ENCODE measurements at places on chromosomes 3 and 15.

GRCh38 chr15:70556779-70557178 lies 206.6 kb downstream of the UACA start:
- DNase-seq, result no peak

DNA sequence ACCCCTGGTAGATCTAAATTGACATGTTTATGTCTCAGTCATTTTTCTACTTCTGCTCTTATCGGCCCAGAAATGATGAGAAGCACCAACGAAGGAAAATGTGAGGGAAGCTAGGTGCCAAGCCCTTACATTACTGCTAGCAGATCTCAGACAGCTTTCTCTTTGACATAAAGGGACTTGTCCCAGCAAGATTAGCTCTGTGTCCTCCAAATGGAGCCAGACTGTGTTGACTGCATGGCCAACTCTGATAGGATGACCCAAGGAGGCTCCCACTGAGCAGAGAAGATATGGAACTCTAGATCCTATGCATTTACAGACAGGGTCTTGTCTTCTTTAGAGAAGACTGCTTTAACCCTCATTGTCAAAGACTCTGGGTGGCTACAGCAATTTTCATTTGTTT lies 2.8 kb upstream of the MCTP2 start:
- DNase-seq, result no peak

- no peak for DNase-seq
Observed at GRCh38 chr3:150096700-150097587, 126.2 kb upstream of the PFN2 start.

- no peak for DNase-seq
Observed at GRCh38 chr15:22845289-22845900, 6.9 kb downstream of the NIPA2 start.

DNA sequence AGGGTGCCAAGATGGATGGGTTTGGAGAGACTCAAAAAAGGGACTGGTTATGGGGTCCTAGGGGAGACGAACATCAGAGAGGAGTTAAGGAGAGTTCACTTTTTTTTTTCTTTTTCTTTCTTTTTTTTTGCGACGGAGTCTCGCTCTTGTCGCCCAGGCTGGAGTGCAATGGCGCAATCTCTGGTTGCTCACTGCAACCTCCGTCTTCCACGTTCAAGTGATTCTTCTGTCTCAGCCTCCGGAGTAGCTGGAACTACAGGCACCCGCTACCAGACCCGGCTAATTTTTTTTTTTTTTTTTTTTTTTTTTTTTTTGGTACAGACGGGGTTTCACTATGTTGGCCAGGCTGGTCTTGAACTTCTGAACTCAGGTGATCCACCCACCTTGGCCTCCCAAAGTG lies 1.2 kb downstream of the SPINT1 start:
- DNase-seq, result no peak

DNA sequence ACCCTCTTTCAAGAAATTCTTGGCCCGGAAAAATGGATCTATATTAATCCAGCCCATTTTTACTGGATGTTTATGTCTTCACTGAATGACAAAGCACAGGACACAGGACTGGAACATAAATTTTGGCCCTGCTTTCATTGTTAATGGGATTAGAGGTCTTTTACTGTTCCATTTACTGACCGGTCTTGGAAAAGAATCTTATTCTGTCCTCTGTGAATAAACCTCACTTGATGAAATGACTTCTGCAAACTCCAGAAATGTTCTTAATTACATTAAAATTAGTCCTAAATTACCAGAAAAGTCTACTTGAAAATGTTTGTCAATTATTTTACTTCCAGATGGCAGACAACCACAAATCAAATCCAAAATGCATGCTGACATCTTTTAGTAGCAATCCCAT lies 79.3 kb upstream of the SLC24A5 start:
- no peak for DNase-seq

GRCh38 chr3:122697952-122698620 lies 17.4 kb downstream of the PARP14 start:
- no peak for DNase-seq

GRCh38 chr3:23002836-23003732 lies 200.0 kb upstream of the UBE2E2 start:
- no peak for DNase-seq

DNA sequence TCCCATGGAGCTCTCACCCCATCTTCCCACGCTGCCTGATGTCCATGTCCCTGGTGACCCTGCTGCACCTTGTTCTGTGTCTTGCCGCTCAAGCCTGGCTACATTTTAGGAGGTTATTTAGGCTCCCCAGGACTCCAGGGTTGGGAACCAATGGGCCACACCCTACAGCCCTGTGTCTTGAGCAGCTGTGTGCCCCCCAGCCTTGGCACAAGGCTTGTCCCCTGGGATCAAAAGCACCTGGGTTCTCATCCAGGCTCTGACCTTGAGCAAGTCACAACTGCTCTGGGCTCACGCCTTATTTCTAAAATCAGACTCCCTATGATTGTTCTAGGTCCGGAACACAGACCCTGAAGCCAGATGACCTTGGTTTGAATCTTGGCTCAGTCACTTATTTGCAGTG lies 14.1 kb downstream of the SPSB4 start:
- DNase-seq, result no peak

GRCh38 chr15:22887157-22887951 lies 48.9 kb downstream of the NIPA2 start:
- no peak for DNase-seq

DNA sequence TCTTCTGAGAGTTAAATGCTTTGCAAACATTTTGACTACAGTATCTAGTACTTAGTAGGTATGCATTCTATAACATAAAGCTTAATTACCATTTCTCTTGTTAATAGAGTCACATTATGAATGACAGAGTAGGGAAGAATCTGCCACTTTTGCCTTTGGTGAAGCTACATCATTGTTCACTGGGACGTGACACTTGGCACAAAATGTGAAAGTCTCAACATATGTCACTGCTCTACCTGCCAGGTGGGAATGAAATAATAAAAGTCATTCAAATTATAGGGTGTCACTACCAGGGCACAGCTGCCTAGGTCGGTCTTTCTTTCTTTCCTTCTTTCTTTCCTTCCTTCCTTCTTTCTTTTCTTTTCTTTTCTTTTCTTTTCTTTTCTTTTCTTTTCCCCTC lies 17.6 kb downstream of the GPR87 start:
- DNase-seq, result no peak

- no peak for DNase-seq
Observed at GRCh38 chr3:145943952-145944351, 217.0 kb downstream of the PLOD2 start.

DNA sequence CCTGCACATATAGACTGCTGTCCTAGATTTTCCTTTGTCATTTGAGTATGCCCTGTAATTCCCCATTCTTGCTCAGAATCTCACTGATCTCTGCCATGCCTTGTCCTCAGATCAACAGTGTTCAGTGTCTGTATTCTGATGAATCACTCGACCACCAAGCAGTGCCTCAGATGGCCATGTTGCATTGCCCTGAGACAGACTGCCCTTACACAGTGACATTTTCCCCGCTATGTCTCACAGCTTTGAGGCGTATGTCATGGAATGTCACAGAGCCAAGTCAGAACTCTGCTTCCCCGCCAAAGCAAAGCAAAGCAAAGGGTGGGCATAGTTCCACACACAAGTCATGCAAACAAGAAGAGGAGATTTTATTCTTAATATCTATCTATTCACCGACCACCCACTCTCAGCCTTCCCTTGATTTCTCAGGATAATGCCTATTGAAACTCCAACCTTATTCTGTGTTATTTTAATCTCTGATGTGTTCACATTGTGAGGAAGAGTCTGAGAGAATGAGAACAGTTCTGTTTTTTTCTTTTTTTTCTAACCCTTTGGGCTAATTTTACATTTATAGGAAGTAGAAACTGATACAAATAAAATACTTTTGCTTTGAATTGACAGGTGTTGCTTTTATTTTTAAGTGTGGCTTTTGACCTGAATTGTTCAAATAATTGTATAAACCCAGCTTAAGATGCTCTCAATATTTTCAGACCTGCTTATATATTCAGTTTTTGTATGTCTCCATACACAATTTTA lies 16.9 kb upstream of the PSMD6 start:
- no peak for DNase-seq

DNA sequence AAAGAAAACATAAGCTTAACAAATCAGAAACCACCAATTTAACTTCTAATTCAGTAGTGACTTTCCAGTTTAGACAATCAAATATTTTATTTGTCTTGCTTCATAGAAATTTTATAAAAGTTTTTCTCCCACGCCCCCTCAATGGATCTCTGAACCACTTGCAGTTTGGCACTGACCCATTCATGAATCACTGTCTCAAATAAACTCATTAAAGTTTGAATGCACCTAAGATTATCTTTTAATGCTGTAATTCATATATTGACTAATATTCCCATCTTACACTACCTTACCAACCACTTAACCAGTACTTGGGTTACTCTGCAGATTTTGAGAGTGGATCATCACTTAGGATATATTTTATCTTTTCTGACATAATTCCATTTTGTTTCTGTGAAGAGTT lies 880.2 kb downstream of the OTOL1 start:
- no peak for DNase-seq

- DNase-seq, result no peak
Observed at GRCh38 chr3:157116017-157116416, 43.9 kb downstream of the CCNL1 start.

DNA sequence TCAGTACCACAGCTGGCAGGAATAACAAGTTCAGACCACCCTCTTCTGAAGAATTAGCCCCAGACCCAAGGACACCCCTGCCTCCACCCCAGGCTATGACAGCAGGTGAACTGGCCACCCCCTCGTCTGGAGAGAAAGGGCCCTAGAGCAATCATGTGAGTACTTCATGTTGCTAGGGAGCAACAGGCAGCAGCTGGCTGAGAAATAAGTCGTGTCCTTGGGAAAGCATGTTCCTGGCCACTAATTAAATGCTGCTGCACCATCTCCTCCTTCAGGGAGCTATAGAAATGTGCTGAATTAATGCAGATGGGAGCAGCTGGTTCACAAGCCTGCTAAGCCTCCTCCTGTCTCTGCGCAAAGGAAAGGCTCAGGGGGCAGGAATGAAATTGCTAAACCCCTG lies 31.5 kb downstream of the MRPS11 start:
- no peak for DNase-seq

DNA sequence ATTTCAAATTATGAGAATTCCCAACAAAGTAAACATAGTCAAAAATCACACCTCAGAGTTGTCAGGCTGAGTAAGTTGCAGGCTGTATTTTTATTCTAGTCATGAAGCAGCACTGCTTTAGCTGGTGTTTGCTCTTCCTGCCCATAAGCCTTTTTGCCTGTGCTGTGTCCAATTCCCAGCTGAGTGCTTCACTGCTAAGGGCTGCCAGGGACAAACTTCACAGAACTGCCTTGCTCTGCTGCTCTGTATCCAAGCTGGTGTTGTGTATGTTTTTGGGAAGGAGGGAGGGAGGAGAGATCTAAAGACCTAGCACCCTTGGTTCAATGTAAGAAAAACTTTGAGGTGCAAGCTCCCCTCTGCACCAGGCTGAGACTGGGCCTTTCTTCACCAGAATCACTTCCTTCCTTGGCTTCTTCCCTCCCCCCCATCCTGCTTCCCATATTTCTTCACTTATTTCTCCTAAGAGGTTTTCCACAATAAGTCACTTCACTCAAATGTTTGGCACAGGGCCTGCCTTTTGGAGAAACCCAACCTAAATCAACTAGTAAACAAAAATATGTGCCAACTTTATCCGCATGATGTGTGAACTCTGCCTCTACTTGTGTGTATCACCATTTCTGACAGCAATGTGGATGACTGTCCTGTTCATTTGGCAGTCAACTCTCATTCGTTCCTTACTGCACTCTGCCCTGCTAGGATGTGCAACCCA lies 156.1 kb downstream of the TBL1XR1 start:
- no peak for DNase-seq

GRCh38 chr3:133758964-133759739 lies 13.0 kb downstream of the TF start:
- no peak for DNase-seq

DNA sequence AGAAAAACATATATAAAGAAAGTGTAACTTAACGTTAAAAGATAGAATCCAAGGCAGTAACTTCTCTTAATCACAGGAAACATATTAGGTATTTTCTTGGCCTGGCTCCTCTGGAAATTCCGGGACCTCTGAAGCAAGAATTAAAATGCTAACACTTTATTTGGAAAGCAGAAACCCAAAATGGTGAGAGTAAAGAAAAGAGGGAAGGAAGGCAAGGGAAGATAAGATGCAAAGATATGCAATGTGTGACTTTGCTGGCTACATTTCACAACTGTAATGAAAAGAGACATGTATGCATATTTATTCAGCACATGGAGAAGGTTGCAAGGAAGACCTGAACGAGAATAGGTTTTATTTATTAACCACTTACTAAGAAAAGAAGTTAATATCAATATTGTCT lies 372.5 kb downstream of the TBL1XR1 start:
- no peak for DNase-seq

GRCh38 chr3:161393803-161394202 lies 22.5 kb upstream of the SPTSSB start:
- DNase-seq, result no peak

DNA sequence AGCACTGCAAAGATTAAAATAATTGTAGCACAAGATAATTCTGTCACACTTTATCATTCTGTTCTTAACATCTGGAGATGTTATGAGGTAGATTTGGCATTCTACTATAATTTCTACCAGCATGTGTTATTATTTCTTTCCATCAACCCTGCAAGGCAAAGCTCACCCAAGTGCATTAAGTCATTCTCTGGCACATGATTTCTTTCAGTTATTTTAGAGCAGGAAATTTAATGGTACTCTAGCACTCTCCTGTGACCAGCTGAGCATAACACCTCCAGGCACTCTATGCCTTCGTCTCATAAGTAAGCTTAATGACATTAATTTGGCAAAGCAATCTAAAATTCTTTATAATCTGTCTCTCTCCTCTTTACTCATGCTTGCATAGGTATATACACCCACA lies 300.2 kb upstream of the GPR149 start:
- no peak for DNase-seq

GRCh38 chr15:71118881-71119632 lies 3.8 kb downstream of the THSD4 start:
- no peak for DNase-seq

- no peak for DNase-seq
Observed at GRCh38 chr15:63972801-63973200, 73.5 kb downstream of the DAPK2 start.
